KG1 (cell line): ENCODE measurements at places on chromosomes 12 and 14.
A peak's percentile ranks its signal among the peaks of the same experiment; 100 is the strongest.

GRCh38 chr12:27177706-27178105 is 66.4 kb upstream of the STK38L start:
- DNase-seq: no peak

DNA sequence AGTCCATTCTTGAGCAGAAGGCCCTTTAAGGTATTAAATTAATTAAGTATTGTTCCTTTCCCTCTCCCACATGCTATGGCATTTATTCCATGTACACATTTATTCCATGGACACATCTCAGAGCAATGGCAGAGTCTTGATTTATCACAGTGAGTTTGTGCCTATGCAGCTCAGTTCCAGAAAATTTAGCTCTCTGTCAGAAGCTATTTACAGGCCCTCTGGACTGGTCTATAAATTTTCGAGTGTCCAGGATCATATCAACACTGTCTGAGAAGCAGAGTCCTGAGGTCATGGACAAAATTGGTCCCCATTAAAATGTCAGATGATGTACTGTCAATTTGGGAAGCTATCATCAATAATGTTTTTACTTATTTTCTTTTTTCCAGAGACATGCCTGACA is 65.5 kb downstream of the TTC7B start:
- no peak for DNase-seq

DNA sequence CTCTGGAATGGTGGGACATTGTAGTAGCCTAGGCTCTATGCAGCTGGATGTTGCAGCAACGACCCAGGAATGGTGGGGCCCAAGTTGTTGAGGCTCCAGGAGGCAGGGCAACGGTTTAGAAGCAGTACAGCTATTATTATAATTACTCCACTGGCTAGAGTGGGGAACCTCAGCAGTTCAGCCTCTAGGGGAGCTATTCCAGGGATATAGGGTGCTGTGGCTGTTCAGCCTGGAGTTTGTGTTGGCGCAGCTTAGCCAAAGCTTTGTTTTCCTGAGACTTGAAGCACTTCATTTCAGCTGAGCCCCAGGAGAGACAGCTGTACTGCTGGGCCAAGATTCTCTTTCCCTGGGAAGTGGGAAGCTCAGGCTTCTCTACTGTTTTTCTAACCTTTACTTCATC is 1023.0 kb upstream of the ATXN7L3B start:
- DNase-seq: no peak

DNA sequence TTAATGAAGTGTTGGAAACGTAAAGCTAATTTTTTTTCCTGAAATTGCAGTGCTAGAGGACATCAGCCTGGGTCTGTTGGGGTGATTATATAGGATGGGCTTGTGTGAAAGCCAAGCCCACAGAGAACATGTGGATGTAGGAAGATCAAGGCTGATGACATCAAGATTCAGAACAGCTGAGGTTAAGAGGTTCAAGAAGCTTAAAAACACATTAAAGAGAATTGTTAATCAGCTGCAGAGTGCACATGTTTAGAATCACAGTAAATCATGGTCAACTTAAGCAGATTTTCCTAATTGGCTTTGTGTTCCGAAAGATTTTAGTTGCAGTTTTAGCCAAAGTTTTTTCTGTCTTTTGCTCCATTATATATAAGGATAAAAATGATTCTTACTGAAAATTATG is 87.9 kb upstream of the PRICKLE1 start:
- no peak for DNase-seq

GRCh38 chr12:13196130-13196921 is at the start of gene EMP1:
Gene EMP1, plus strand, starts transcription at chr12:13196726. Its CDS starts 14,785 bp downstream, at chr12:13211511.
- peak; percentile 6 for DNase-seq

DNA sequence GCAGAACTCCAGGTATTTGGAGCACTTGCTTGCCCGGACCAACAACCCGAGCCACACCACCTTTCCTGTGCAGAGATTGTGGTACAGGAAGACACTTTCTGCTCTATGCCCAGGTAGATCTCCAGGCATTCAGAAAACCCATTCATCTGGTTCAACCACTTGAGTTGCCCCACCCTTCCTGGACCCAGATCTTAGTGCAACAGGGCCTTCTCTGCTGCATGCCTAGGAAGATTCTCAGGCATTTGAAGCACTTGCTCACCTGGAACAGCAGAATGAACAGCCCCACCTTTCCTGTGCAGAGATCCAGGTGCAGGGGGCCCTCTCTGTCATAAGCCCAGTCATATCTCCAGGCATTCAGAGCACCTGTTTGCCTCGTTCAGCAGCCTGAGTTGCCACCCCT is 412.8 kb upstream of the MGAT4C start:
- no peak for DNase-seq

- DNase-seq: no peak
Observed at GRCh38 chr12:6692888-6693287, 3.7 kb upstream of the ZNF384 start.

GRCh38 chr12:68641138-68641537 is 30.4 kb downstream of the RAP1B start:
- no peak for DNase-seq

DNA sequence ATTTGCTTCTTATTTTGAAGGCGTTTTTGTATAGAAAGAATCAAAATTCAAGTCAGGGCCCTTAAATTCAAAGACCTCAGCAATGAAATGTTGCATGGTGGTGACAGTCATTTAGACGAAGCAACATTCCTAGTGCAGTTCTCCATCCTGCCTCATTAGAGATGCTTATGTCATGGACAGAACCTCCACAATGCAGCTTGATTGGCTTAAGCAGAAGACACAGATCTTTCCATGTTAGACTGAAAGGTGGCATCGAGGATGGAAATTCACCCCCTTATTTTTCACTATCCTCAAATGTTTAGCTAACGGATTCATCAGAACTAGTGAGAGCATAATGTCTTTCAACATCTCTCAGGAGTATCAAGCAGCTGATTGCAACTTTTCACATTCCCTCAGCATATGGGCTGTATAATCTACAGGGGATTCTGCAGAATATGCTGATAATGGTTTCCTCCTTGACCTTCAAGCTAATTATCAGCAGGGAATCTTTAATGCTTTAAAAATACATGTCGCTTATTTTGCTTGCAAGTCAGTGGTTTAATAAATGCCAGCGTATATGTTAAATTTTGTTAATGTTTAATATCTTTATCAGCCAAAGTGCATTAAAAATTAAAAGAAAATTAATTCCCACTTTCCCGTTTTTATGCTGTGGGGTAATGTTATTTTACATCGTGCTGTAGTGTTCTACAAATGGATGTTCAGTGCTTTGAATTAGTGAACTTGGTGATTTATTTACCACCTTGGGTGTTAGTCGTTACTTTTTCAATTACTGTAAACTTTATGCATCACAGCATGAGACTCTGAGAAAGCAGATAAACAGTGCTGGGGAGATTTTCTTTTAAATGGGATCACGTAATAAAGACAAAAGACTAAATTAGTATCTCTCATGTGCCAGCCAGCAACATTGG is 12.8 kb upstream of the NRDE2 start:
- no peak for DNase-seq

- no peak for DNase-seq
Observed at GRCh38 chr12:102215992-102216691, 18.5 kb upstream of the PMCH start.

- DNase-seq: peak; percentile 47
Observed at GRCh38 chr12:111757361-111758119, 9.2 kb upstream of the ALDH2 start.

DNA sequence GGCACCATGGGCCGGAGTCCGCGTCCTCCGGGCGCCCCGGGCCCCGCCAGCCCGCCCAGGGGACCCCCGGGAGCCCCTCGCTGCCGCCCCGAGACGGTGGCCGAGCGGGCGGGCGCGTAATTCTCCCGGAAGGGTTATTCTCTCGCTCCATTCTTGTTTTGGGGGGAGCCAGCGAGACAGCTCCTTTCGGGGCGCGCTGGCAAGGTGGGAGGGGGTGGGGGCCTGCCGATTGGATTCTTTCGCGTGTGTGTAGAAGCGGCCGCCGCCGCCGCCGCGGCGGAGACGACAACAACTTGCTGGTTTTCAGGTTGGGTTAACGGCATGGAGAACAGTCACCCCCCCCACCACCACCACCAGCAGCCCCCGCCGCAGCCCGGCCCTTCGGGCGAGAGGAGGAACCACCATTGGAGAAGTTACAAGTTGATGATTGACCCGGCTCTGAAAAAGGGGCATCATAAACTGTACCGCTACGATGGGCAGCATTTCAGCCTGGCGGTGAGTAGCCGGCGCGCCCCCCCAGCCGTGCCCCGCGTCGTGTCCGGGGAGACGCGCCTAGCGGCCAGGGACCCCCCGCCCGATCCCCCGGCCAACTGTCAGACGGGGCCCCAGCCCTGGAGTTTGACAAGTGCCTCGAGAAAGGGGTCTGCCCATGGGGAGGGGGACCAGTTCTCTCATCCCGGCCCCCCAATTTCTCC is 755 bp downstream of the SETD1B start:
- peak; percentile 24 for DNase-seq

DNA sequence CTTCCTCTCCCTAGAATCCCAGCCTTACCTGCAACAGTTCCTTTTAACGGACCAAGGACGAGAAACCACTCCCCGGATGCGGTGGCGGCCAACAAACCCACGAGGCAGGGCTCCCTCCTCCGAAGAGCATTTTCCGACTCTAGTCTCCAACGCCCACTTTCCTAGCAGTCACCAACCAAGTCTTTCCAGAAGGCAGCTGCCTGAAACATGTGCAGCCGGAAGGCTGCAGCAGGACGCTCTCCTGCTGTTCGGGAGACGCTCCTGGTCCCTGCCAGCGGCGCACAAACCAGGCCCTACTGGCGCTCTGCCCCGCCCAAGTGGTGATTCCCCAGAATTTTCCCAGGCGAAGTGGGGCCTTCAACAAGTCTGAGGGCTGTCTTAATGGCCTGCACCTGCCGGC is 21.1 kb upstream of the ADAM20 start:
- DNase-seq: no peak

- no peak for DNase-seq
Observed at GRCh38 chr12:114878781-114879180, 194.8 kb upstream of the TBX3 start.

DNA sequence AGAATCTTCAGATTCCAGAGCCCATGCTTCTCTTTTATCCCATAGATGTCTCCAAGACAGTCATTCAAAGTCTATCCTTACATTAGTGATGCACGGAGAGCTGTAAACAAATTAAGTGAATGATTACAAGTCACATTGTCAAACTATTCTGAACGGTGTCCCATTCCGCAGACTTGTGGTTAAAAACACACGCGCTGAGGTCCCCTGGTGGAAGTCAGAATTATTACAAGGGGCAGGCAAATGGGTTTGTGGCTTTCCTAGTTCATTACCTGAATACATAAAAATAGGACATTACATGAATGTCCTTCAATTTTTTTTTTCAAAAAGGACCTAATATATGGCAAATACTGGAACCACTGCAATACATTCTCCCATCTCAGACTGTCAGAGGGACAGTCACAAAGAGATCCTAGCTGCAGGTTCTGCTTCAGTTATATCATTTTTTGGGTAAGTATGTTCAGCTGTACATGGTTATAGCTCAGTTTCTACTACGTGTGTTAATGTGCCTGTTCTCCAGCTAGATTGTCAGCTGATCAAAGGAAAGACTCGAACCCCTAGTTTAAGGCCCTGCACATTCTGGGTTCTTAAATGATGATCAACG is 53.1 kb upstream of the STON2 start:
- peak; percentile 53 for DNase-seq

GRCh38 chr12:130987151-130987931 is 33.6 kb downstream of the ADGRD1 start:
- DNase-seq: no peak

DNA sequence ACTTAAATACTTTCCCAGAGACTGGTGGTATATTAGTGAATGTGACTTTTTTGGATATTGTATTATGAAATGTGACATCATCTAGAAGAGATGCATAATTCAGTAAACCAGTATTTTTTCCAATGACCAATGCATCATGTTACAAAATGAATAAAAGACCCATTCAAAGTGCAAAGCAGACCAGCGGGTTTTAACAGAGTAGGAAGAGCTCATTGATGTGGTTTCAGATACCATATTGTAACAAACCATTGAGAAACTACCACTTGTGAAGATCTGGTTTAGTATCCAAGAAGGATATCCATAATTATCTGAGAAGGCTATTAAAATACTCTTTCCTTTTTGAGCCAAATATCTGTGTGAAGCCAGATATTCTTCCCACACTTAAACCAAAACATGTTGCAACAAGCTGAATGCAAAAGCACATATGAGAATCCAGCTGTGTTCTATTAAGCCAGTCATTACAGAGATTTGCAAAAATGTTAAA is 47.7 kb downstream of the MVK start:
- DNase-seq: no peak

DNA sequence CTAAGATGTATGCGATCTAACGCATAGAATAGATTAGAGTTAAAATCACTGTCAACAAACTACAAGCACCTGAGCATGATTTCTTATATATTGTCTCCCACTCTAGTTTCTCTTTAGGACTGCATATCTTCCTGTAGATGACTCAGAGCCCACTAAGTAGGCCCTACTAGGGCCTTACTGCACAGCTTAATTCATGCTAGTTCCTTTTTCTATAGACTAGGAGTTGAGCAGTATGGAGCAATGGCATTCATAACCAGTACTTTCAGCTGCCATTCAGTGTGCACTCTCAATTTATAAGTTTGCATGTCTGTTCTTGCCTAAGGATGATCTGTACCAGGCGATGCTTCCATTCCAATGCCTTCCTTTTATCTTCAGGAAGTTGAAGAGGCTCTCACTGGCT is 103.5 kb downstream of the METTL25 start:
- no peak for DNase-seq

- DNase-seq: no peak
Observed at GRCh38 chr12:124115976-124116690, 143.1 kb downstream of the ZNF664 start.

GRCh38 chr12:118013283-118013682 is 3.2 kb upstream of the RFC5 start:
- no peak for DNase-seq

- no peak for DNase-seq
Observed at GRCh38 chr14:103551338-103551762, 11.1 kb downstream of the BAG5 start.

- DNase-seq: no peak
Observed at GRCh38 chr12:119957135-119957534, 31.9 kb upstream of the BICDL1 start.

GRCh38 chr12:113061061-113061694 is 4.6 kb downstream of the DTX1 start:
- no peak for DNase-seq

- no peak for DNase-seq
Observed at GRCh38 chr12:2457933-2458414, 336.8 kb upstream of the FKBP4 start.

- DNase-seq: no peak
Observed at GRCh38 chr12:49345051-49345824, 1.4 kb upstream of the DNAJC22 start.

GRCh38 chr14:100454437-100454836 is 131.3 kb downstream of the SLC25A47 start:
- DNase-seq: no peak
